ENCODE measurements at places on chromosomes 5 and 9.

GRCh38 chr9:14563902-14564624 lies 129.2 kb downstream of the ZDHHC21 start:
- DNase-seq, result no peak

DNA sequence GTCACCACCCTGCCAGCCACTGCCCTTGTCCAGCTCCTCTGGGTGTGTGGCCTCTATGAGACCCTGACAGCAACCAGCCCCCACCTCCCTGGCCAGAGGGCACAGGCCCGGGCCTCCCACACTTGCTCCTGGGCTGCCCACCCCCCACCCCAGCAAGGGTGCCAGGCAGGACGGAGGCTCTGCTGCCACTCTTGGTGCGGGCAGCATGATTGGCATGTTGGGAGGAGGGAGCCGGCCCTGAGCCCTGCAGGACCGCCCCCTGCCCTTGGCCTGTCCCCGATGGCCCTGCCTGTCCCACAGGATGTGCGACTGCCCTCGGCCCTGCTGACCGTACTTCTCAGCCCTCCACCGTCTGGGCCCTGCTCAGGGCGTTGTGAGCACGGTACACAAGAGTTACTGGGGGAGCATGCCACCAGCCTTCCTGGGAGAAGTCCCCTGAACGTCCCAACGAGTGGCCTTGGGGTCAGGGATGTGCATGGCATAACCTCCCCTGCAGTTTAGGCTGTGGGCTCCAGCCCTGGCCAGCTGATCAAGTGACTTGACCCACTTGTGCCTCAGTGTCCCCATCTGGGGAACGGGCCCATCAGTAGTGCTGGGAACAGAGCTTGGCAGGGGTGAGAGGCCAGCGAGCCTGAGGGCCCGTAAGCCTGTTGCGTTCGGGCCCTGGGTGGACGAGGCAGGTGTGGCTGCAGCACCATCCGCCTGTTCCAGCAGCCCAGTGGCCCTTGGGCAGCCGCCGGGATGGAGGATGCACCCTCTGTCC lies 16.0 kb downstream of the GPSM1 start:
- DNase-seq, result no peak

DNA sequence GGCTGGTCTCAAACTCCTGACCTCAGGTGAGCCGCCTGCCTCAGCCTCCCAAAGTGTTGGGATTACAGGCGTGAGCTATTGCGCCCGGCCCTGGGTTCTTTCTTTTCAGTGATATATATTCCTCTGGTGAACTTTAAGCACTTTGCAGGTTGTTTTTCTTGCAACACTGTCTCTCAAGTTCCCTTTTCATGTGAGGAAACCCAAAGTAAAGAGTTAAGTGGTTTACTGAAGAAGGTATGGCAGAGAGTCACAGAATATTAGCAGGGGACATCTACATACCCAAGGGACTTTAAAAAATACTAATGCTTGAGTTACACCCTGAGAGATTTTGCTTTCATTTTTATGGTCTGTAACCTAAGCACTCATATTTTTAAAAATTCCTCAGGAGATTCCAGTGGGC lies 6.7 kb upstream of the GAPT start:
- DNase-seq, result peak; percentile 74

- DNase-seq, result peak; percentile 16
These were observed 22.1 kb upstream of the PLPP6 start for GRCh38 chr9:4640027-4640426.

DNA sequence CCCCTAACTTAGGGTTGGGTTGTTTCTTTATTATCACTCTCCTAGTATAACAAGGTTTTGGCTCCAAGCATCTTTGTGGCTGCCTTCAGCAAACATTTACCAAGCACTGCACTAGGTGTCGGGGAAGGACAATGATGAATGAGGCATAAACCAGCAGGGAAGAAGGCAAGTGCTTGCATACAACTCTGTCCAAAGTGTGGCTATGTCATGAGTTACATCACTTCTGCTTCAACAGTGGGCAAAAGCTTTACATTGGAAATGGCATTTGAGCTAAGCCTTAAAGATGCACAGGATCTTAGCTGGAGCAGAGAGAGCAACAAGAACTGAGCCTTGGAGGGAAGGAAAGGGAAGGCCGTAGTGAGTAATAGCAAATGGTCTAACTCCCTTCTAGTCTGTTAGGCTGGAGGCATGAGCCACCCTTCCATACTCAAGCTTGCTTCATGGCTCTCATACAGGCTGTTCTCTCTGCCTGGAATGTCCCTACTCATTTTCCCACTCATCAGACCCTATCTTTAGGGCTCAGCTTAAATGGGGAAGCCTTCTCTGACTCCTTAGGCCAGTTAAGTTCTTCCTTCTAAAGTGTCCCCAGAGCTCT lies 121.8 kb downstream of the SEMA6A start:
- DNase-seq, result no peak

DNA sequence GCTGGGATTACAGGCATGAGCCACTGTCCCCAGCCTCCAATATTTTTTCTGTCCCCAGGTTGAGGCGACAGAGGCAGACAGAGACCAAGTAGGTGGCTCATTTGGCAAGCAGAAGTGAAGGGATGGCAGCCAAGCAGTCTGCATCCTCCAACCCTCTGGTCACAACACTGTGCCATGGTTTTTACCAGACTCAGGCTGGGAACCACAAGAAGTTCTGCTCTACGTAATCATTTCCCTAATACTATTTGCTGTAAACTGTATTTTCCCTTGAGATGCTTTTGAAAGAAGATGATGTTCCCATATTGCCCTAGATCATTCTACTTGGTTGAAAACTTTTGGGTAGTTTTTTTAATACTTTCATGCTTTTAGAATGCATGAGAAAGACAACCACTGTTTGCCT lies 40.5 kb downstream of the PTTG1 start:
- DNase-seq, result no peak

DNA sequence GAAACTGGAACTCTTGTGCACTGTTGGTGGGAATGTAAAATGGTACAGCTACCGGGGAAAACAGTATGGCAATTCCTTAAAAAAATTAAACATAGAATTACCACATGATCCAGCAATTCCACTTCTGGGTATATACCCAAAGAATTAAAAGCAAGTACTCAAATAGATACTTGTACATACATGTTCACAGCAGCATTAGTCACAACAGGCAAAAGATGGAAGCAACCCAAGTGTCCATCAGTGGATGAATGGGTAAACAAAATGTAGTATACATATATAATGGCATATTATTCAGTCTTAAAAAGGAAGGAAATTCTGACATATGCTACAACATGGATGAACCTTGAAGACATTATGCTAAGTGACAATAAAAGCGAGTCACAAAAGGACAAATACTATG lies 7.4 kb upstream of the SLC22A5 start:
- DNase-seq, result no peak

- no peak for DNase-seq
These were observed 77.5 kb downstream of the DPYSL3 start for GRCh38 chr5:147432323-147432722.

GRCh38 chr5:124087752-124088151 lies 575.8 kb downstream of the CSNK1G3 start:
- DNase-seq, result no peak

DNA sequence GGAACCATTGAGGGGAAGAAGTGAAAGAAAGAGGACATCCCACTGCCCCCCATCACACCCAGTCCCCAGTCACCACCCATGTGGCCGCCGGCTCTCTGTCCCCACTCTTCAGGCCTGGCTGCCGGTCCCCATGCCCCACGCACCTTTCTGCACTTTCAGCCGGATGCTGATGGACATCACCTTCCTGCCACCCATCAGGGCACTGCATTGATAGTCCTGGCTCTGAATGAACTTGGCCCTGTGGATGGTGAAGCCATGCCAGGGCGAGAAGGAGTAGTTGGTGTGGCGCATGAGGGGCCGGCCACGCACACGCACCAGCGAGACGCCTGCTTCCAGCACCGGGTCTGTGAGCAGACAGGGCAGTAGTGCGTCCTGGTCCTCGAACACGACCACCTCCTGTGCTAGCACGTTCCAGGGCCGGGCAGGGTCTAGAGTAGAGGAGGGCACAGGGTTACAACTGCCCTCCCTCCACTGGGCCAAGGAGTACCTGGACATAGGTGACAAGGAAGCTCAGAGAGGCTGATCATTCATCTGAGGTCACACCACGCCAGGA lies 6.4 kb downstream of the CSF1R start:
- no peak for DNase-seq

- DNase-seq, result no peak
These were observed 396.0 kb upstream of the ZNF608 start for GRCh38 chr5:125142458-125142857.

DNA sequence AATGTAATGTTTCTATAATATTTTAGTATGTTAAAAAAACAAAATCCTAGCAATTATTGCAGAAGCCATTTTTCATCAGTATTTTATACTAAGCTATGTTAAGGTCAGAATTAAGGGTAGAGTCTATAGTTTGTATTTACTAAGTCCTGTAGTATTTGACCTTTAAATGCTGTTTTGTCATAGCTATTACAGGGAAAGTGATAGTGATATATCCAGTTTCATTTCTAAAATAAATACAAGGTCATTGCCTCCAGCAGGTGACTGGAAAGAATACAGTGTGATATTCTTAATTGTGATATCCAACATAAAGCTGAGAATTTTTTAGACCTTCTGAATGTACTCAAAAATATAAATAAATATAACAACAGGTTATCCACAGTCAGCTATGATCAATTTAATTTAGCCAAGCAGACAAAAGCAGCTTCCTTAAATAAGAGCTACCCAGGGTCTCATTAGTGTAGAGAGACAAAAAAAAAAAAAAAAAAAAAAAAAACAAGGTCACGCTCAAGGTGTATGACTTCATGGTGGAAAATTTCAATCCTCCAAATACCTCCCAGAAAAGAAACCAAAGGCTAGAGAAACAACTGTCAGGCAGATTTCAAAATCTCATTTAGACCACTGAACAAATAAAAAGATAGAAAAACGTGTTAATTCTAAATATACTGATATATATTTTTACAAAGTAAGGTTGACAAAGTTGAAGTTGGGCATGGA lies 278.7 kb downstream of the HCN1 start:
- DNase-seq, result no peak

GRCh38 chr9:110555551-110556331 lies 23.8 kb downstream of the SVEP1 start:
- DNase-seq, result no peak

DNA sequence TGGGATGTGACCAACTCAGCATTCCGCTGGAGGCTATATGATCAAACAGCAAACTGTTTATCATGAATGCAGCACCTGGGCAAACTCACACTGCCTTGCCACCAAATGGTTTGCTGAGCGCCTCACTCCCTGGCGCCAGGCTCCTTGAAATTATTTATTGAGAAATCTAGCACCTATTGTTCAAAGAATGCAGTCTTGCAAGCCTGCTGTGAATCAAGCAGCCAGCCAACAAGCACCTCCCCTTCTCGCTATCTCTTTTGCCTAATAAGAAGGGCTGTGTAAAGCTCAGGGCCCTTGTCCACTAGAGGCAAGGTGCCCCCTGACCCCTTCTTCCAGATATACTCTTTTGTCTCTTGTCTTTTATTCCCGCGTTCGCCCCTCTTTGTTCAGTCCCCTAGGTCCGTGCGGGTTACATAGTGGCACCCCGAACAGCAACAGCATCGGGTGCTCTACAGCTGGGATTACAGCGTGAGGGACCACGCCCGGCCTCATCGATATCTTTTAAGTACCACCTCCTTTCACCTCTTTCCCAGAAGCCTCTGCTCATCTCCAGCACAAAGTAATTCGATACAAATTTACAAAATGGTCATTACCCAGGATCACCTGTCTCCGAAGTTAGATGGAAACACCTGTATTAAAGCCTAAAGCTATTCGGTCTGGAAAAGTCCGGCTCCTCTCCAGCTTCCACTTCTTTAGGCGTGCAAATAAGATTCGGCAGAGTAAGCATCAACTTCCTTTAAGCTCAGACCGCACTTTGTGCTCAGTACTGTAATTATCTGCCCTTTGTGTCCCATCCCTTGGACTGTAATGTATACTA lies 896 bp downstream of the RIGI start:
- DNase-seq, result peak; percentile 19

- no peak for DNase-seq
These were observed 25.2 kb downstream of the DUSP1 start for GRCh38 chr5:172745838-172746237.

DNA sequence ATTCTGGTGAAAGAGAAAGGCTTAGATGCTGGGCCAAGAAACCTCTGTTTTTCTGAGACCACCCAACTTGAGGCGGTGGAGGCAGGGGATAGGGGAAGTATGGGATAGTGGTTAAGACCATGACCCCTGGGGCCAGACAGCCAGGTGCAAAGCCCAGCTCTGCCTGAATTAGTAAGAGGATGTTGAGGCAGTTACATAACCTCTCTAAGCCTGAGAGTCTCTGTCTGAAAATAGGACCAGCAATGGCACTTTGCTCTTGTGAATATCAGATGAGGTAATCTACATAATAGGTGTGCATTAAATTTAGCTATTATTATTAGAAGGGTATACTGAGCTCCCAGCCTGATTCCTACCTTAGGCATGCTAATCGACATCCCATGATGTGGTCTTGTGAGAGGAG lies 68.2 kb downstream of the DOCK2 start:
- no peak for DNase-seq

DNA sequence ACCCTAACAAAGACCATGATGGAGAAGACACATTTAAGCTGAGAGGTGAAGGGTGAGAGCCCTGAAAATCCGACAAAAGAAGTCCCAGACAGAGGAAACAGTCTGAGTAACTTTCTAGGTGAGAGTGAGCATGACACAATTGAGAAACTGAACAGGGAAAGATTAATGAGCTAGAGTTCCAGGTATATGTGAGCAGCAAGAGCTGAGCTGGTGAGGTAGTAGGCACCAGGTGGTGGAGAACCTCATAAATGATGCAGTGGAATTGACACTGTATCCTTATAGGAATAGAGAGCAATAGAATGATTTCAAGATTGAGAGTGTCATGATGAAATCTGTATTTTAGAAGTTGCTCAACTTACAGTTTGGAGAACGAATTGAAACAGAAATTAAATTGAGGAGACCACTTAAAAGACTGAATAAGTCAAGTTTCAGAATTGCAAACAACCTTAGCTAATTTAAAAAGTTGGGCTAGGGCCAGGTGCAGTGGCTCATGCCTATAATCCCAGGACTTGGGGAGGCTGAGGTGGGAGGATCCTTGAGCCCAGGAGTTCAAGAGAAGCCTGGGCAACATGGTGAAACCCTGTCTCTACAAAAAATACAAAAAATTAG lies 89.8 kb downstream of the NREP start:
- DNase-seq, result no peak

DNA sequence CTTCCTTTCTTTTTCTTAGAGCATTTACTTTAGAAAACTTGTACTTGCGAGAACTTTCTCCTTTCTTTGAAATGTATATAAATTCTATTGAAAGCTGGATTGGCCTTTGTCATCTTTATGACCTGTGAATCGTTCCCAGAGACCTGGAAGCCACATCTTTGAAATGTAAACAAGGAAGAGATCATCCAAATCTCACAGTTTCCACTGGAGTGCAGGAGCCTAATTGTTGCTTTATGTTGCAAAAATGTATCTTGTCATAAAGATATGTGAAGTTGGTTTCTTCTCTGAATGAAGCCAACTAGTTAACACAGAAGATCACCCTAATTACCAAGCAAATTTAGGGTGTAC lies 1101.8 kb downstream of the TAF11L14 start:
- no peak for DNase-seq

Measured in AML-193 (cell line).